MCF 10A (cell line): ENCODE measurements at places on chromosomes 12 and 14.

DNA sequence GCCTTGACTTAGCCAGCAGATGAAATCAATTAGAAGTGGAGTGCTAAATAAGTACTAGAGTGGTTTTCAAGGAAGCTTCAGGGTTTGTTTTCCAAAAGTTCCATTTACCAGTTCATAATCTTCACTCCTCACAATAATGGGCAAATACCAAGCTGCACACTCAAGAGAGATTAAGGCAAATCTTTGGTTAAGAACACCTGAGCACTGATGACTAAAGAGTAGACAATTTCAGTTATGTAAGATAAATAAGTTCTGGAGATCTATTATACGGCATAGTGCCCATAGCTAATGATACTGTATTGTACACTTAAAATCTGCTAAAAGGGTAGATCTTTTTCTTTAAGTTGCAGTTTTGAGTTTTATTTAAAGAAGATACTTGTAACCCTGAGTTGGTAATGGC lies 125.0 kb downstream of the ARMH4 start:
- no peak for DNase-seq

DNA sequence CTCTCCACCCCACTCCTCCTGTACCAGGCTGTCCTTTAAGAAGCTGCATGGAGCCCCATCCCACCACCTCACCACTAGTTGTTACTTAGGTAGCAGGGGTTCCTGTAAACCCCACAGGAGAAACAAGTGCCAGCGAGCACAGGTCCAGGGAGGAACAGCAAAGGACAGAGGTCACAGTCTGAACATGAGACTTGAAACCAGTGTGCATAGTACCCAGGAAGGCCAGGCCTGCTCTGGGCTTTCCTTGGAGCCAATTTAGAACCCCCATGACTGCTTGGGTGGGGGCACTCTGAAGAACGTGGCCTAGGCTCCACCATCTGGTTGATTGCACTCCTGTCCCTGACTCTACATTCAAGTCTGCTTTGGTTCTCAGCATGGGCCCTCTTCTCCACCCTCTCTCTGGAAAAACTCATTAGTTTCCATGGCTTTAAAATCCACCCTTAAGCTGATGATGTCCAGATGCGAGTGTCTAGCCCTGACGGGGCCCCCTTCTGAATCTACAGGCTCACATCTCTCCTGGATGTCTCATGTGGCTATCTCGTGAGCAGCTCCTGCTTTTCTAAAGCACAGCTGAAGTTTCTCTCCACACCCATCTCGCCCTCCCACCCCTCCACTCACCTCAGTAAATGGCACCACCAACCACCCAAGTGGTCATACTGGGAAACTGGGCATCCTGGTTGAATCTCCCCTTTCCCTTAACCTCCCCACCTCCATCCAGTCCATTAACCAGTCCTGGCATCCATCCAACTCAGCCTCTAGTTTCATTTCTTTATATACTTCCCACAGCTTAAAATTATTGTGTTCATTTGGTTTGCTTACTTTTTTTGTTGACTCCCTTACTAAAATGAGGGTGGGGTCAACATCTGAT lies 8.4 kb downstream of the KRT3 start:
- peak; percentile 4 for DNase-seq

DNA sequence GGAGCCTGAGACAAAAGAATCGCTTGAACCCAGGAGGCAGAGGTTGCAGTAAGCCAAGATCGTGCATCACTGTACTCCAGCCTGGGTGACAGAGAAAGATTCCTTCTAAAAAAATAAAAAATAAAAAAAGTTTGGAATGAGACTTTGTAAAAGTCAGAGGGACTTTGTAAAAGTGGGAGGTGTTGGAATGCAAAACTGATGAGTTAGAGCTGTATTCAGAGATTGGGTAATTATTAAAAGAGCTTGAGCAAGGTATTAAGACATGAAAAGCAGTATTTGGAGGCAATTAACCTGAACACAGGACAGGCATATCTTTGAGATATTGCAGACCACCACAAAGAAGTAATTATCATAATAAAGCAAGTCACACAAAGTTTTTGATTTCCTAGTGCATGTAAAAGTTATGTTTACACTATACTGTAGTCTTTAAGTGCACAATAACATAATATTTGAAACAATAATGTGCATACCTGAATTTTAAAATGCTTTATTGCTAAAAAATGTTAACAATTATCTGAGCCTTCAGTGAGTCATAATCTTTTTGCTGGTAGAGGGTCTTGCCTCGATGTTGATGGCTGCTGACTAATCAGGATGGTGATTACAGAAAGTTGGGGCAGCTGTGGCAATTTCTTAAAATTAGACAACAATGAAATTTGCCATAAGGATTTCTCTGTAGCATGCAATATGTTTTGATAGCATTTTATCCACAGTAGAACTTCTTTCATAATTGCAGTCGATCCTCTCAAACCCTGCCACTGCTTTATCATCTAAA lies 33.1 kb downstream of the PHLDA1 start:
- no peak for DNase-seq

- DNase-seq, result no peak
Observed at GRCh38 chr14:75995372-75996041, 9.9 kb downstream of the IFT43 start.

DNA sequence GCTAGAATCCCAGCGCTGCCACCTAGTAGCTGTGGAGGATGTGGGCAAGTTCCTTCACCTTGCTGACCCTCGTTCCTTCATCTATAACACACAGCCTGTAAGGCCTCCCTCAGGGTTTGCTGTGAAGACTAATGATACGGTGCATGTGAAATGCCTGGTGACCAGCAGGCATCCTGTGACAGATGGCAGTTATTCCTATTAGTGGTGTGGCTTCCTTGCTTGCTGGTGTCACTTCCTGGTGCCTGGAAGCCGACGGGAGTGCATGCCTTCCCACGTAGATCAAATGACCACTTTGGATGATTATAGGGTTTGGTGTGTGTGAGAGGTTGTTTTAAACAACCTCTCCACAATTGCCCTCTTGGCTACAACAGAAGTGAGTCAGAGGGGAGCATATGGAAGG lies 894.9 kb downstream of the VRK1 start:
- no peak for DNase-seq

- peak; percentile 5 for DNase-seq
Observed at GRCh38 chr14:69982220-69982839, 103.1 kb downstream of the SMOC1 start.

GRCh38 chr12:98814254-98814653 lies 169.2 kb downstream of the APAF1 start:
- no peak for DNase-seq

DNA sequence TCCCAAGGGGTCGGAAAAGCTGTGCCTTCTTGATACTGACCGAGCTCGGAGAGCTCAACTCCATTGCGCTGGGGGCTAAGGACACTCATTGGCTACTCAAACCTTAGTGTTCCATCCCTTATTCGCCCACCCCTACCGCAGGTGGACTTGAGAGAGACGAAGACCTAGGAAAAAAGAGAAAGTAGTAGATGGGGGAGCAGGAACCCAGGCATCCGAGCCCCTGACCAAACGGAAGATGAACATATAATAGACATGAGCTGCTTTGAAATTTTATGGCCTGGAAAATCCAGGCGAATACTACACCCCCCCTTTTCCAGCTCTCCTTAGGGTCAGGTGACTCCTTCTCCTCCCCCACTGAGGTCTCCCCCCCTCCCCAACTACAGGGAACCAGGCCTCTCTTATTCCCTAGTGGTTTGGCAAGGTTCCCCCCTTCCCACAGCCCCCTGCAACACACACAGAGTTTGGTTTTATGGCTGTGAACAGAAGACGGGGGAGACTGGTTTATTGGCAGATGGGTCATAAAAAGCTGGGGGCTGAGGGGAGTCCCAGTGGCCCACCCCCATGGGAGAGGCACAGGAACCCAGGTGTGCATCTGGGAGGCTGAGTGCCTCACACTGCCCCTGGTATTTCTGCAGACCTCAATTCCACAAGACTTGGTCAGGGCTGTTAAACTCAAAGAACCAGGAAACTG lies 1.6 kb downstream of the GDF11 start:
- DNase-seq, result no peak

DNA sequence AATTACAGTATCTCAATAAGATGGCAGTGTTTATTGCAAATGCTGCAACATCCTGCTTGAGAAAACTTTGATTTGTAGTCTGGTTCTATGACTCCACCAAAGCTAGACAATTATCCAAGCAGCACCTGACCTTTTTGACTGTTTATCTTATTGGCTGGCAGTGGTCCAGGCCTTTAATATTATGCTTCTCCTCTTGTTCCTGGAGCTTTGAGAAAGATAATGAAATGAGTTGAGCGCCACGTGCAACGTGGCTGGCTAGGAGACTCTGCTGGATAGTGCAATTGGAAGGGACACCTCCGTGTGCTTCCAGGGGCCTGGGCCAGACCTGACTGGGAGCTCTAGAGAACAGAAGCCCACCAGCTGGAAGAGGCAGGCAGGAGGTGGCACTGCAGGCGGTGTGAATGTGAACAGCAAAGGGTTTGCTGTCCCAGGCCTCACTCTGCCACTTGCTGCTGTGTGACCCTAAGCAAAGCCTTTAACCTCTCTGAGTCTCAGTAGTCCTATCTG lies 349.3 kb downstream of the CACNA1C start:
- no peak for DNase-seq

DNA sequence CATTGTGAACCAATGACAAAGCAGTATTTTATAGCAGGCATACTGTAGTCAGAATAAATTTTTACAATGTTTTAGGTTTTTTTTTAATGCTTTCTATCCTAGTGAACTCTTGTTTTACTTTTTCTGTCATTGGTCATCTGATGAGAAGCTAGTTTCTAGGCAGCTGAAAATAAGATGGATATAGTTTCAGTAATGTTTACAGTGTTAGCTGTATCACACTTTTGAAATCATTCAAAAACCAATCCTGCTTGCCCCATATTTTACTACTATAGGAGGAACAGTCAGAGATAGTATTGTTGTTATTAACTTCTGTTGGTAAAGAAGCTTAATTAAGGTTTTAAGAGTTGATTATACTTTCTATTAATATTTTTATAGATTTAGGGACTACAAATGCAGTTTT lies 24.5 kb downstream of the USP15 start:
- DNase-seq, result no peak

DNA sequence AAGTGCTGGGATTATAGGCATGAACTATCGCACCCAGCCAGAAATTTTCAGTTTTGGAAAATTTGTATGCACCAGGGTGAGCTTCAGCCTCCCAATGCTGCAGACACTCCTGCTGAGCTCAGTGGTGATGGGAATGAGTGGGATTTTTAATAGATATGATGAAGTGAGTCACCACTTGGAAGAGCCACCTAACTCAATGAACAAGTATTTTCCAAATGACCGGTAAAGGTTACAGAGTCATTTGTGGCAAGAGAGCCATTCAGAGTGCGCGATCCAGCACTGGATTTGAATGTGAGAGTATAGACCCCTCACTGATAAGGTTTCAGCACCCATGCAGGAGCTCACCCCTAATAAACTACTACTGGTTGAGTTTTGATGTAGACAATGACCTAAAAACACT lies 100.7 kb downstream of the PPP2R5C start:
- DNase-seq, result no peak

DNA sequence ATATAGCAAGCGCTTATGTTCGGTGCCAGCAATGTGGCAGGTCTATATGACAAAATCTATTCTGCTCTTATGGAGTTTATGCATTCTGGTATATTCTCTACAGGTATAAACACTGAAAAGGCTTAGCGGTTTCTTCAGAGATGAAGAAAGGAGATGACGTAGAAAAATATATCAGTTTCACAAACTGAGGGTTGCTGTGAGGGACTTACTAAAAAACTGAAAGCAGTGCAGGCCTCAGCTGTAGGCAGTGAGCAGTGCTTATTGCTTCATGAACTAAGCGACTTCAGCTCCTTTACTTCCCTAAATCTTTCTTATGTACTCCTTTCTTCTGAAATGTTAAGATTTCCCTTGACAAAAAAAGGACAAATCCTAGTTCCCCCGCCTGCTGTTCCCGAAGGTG lies 4.5 kb downstream of the DDX47 start:
- no peak for DNase-seq
